ENCODE measurements at places on chromosomes 11 and 22.

DNA sequence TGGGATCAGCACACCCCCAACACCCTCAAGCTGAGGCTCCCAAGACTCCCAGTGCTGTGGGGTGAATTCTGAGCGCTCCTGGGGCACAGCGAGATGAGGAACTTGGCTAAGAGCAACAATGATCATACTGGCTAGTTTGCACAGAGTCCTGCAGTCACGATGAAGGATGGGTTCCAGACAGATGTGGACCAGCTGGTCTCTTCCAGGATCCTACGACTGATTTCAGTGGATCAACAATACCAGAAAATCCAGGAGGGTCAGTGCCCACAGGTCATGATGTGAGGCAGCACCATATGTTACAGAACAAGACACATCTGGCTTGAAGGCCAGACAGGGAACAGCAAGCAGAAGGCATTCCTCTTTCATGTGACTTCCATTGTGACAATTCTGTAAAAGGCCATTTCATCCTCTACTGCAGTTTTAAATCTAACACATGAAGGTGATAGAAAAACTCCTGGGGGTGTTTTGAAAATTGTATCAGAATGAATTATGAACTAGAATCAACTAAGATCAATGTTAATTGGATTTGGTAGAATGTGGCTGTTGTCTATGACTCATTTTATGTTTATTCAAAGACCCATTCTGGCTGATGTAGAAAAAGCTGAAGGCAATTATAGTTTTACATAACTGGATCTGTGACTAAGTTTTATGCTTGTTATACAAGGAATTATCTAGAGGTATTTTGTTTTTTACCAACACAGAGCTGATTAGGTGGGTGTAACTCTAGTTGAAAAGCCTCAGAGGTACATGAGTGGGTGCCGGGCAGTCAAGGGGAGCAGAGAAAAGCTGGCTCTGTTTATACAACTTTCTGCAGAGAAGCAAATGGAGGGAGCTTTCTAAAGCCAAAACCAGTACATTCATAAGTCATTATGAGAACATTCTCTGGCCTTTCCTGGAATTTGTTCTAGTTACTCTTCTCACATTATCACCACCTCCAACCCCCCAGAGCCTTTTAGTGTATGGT, 29.1 kb downstream of the OR52K1 start:
- DNase-seq, result no peak

GRCh38 chr11:17714356-17714854, 5.0 kb upstream of the MYOD1 start:
- no peak for DNase-seq

DNA sequence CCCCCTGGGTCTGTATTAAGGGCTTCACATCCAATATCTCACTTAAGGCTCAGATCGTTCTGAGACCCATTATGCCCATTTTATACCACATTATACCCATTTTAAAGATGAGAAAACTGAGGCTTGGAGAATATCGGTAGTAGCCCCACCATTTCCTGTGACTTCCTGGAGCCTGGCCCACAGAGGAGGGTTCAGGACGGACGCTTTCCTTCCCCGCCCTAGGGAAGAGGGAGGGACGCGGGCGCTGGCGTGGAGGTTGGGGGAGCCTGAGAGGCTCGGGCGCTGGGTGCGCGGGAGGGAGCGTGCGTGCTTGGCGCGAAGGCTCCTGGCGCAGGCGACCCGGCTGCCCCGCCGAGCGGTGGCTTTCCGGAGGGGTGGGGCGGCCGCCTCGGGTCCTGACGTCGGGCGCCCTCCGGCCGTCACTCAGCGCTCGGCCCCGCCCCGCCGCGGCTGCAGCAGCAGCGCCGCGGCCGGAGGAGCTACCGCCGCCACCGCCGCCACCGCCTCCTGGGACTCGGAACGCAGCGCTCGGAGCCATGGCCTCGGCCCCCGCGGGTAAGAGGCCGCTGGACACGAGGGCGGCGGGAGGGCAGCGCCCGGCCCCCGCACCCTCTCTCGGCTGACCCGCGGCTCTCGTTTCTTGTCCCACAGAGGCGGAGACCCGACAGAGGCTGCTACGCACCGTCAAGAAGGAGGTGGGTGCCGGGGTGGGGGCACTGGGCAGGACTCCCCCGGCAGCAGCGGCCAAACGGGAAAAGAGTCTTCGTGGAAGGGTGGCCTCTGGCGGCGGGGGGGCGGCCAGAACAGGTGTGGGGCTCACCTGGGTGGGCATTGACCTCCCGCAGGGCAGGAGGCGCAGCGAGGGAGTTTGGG, at the start of gene SGSM1:
Gene SGSM1 (plus strand): TSS at position 422 of the 873 bp plus-strand sequence. CDS start 115 bp downstream, at position 537.
- peak; percentile 90 for DNase-seq

- DNase-seq, result no peak
Measured at GRCh38 chr11:33194455-33194854, 33.2 kb upstream of the CSTF3 start.

GRCh38 chr11:2783536-2784082, 83.8 kb upstream of the KCNQ1OT1 start:
- no peak for DNase-seq

DNA sequence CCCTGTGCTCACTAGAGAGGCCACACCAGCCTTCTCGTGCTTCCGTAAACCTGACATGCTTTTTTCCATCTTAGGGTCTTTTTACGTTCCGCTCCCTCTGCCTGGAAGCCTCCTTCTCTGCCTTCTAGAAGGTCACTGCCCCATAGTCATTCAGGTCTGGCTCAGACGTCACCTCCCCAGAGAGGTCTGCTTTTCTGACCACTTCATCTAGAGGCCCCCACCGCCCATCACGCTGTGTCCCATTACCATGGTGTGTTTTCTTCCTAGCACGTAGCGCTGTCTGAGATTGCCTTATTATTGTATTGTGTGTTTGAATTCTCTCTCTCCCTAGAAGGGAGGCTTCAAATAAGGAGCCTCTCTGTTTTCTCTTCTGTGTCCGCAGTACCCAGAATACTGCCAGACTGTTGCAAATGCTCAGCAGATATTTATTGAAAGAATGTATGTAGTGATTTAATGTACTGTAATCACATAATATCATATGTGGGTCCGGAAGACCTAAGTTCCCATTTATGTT, 10.0 kb downstream of the TAB1 start:
- no peak for DNase-seq

DNA sequence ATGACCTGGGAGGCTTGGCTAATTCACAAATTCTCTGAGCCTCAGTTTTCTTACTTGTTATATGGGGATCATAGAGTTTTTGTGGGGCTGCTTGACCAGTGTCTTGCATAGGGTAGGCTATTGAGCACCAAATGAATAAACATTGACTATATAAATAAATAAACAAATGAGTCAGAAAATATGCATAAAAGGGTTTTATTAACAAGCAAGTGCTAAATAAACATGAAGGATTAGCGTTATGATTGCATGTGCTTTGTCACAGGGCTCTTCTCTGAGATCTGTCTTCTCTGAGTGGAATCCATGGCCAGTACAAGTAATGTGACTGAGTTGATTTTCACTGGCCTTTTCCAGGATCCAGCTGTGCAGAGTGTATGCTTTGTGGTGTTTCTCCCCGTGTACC, at the start of gene OR4B1:
Gene OR4B1 (plus strand): TSS at position 301 of the 400 bp plus-strand sequence. CDS start 0 bp downstream, at position 301.
- DNase-seq, result no peak

GRCh38 chr11:43517518-43517917, 158.8 kb downstream of the TTC17 start:
- peak; percentile 32 for DNase-seq

DNA sequence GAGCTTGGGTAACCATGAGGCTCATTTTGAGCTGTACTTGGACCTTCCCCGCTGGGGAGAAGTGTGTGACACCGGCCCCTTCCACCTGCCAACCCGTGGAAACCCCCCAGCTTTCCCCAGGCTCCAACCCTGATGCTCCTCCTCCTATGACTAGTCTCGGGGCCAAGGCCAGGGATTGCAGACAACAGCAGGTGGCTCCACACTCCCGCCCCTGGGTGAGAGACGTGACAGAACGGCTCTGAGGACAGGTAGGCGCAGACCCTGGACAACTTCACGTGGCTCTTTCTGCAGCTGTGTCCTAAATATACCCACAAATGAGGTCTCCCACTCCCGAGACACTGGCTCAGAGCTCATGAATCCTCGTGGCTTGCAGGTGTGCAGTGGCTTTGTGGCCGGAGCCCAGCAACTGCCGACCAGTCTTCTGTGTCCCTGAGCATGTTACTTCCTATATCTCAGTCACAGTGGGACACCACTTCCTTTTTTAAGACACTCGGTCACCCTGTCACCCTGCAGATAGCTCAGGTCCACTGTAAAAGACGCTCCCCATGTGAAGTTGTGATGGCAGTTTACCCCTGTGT, 55.2 kb downstream of the NECTIN1 start:
- DNase-seq, result no peak
